ENCODE measurements at places on chromosomes 2 and 18.

- DNase-seq = no peak
These were observed 23.9 kb upstream of the CEP68 start for GRCh38 chr2:65032019-65032975.

- DNase-seq = no peak
These were observed 273.6 kb downstream of the CCDC74A start for GRCh38 chr2:131801210-131801744.

DNA sequence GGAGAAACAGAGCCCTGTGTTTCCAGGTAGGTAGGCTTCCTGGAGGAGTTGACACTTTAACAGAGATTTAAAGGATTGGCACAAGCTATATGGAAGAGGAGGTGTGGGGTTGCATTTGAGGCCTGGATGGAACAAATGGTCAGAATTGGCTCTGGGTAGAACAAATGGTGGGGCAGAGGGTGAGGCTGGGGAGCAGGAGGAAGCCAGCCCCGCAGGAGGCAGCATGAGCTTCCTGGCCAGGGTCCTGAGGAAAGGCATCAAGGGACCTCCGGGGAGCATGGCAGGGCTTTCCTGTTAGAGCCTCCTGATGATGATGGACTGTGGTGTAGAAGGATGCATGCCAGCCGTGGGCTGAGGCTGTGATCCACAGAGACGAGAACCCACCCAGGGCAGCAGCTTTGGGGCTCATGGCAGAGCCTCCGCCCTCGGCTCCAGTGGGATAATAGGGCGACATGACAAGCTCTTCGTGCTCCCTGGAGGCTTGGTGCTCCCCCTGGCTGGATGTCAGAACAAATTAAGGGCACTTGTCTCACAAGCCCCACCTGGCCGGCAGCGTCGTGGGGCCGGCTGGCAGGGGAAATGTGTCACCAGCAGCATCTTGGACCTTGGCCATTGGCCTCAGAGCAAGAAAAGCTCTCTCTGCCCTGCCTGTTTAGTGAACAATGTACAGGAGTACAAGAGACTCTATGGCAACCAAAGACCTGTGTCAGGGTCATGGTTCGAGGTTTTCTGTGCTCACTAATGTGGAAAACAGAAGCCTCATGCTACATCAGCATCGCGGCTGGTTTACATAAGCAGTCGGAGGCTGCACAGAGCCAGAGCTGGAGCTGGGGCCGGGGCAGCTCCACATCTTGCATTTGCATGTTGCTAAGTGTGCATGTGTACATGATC lies 153.5 kb downstream of the MYCN start:
- no peak for DNase-seq

DNA sequence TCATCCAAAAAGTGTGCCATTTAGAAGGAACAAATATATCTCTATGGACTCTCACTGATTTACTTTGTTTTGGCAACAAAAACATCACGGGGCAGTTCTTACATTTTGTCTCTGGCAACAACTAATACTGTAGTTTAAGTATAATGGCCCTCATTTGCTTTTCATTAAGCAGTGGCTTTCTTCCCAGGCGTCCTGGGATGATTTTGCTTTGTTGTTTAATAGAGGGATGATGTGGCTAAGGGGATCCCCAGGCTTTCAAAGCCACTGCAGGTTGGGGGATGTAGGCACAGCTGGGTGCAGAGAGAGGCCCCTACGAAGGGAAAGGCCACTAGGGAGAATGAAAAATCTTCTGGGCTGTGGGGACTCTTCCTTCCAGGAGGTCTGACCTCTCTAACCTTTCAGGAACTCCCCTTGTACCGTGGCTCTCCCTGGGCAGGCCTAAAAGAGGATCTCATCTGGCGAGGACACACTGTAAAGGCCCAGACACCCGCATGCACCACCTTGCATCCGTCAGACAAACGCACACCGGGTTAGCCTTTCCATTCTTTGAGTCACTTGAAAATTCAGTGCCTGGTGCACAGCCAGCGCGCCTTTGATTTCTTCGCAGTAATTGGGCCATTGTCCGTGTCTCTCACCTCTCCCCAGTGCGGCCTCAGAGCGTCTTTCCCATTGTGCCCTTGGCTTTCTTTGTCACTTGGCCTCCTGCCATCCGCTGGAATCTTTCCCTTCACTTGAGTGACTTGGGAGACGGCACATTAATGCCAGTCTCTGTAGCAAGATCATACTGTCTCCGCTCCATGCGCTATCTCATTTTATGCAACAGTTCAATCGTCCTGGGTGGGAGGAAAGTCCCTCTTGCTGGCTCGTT lies 40.3 kb upstream of the AFF3 start:
- DNase-seq = no peak

DNA sequence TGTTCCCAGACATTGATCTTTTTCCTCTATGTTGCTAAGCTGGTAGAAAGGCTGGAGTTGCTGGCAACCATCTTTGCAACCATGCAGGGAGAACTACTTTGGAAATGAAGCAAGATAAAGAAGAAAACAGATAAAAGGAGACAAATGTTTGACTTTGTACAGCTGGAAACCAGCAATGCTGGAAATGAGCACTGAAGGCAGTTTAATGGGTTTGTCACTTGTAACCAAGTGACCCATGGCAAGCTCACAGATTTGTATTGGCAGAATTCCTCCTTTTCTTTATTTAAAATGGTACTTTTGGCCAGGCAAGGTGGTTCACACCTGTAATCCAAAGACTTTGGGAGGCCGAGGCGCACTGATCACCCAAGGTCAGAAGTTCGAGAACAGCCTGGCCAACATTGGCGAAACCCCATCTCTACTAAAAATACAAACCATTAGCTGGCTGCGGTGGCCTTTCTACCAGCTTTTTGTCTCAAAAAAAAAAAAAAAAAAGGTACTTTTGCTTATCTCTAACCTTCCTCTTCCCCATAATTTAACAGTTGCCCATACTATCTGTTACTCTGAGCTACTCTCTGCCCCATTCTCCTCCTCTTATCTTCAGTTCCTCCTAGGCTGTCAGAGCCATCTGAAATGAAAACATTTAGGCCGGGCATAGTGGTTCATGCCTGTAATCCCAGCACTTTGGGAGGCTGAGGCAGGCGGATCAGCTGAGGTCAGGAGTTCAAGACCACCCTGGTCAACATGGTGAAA lies 2.0 kb upstream of the BOLA3 start:
- no peak for DNase-seq

GRCh38 chr2:219645631-219646527 lies 18.4 kb downstream of the SLC4A3 start:
- DNase-seq = no peak

Data from NCI-H187 treated with DMSO at 0.1 percent for 48 hours (cell line).